SK-N-SH (cell line): ENCODE measurements at places on chromosomes 3 and 15.
A peak's percentile ranks its signal among the peaks of the same experiment; 100 is the strongest.

DNA sequence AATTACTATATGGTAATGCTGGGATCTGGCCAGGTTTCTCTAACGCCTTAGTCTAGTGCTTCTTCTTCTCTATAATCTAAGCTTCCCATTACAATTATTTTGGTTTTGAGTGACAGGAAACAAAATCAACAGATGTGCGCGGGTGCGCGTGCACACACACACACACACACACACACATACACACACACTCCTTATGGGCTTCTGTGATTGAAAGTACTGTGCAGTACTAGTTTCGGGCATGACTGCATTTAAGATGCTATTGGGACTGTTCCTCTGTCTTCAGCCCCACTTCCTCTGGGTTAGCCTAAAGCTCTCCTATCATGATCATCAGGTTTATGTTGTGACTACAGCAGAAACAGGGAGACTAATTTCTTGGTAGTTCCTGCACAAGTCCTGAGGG, 32.2 kb downstream of the EPHB1 start:
- H3K4me1 ChIP-seq: no peaks in the 10 kb centered on the region
- H3K4me3 ChIP-seq: no peak overlapping the region
- no peaks in the 10 kb centered on the region for H3K27me3 ChIP-seq
- H3K36me3 ChIP-seq: no peaks in the 10 kb centered on the region
- DNase-seq: no peak

DNA sequence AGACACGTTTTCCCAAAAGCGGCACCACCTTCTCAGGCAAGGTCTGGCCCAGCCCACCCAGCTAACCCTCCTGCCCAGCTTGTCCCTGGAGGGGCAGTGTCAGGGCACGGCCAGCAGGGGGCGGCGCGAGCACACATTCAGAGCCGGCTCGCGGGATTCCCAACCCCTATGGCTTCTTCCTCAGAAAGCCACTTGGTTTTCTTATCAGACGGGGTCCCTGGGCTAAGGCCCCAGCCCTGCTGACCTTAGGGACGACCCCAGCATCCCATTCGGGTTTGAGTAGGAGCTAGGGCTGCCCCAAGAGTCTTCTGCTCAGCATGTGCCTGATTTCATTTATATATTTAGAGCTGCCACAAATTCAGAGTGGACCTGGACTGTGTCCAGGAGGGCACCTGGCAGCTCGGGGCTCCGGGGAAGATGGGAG, 14.5 kb downstream of the RLBP1 start:
- no peaks in the 10 kb centered on the region; the same call in 1 of the 2 replicates for H3K4me1 ChIP-seq
- H3K27me3 ChIP-seq: no peaks in the 10 kb centered on the region
- peak overlapping the region; percentile 36; the same call in 1 of the 2 replicates for H3K4me3 ChIP-seq
- peak; percentile 93 for DNase-seq
- no peaks in the 10 kb centered on the region for H3K36me3 ChIP-seq
- no peak overlapping the region for H3K27ac ChIP-seq

- no peaks in the 10 kb centered on the region for H3K36me3 ChIP-seq
- H3K4me3 ChIP-seq: no peak overlapping the region
- H3K27ac ChIP-seq: no peak overlapping the region
- H3K4me1 ChIP-seq: no peaks in the 10 kb centered on the region
These were observed 54.7 kb downstream of the GJD2 start for GRCh38 chr15:34699968-34700640.

- H3K4me1 ChIP-seq: no peaks in the 10 kb centered on the region
- no peaks in the 10 kb centered on the region for H3K27me3 ChIP-seq
- no peak for DNase-seq
These were observed 782.2 kb downstream of the VGLL3 start for GRCh38 chr3:86208772-86209171.

DNA sequence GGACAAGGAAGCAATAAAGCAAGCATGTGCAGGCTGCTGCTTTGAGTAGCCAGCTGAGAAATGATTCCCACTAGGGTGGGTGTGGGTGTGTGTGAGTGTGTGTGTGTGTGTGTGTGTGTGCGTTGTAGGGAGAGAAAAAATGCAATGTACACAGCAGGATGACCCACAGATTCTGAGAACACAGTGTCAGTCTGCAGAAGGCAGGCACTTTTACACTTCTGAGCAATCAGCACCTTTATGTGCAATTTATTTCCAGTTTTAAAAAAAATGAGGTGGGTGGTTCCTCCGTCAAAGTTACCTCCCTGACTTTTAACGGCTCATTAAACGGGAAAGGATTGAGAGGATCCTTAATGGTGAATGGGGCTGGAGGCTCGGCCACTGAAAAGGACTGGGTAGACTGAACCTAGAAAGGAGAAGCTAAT, 38.5 kb upstream of the LIPC start:
- H3K27me3 ChIP-seq: peaks cover 14% of the 10 kb centered on the region; the same call in 1 of the 2 replicates
- H3K4me3 ChIP-seq: no peak overlapping the region
- DNase-seq: no peak
- peaks cover 9% of the 10 kb centered on the region; the same call in 1 of the 2 replicates for H3K4me1 ChIP-seq

DNA sequence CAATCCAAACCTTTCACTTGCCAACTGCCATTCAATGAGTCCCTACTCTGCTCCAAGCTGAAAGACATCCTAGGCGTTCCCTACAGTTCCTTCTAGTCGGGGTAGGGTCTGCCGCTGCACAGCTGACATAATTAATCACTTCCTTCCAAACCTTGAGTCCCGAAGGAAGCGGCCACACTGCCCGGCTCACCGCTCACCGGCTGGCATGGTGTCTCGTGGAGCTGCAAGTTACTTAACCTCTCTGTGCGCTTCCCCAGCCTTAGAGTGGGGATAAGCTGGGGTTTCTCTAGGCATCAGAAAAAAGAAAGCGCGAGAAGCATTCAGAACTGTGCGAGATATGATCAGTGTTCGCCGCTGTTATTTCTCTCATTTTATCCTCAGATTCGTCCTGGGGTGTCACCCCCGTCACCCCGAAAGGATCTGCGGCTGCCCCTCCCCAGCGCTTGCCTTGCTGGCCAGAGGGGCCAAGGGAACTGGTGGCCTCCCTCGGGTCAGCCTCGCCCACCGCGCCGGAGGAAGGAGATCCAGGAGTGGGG, 748 bp downstream of the MRPS25 start:
- peak; percentile 66 for DNase-seq
- peak overlapping the region; percentile 60; the same call in 1 of the 2 replicates for H3K27ac ChIP-seq
- H3K27me3 ChIP-seq: no peaks in the 10 kb centered on the region
- H3K4me1 ChIP-seq: peaks cover 14% of the 10 kb centered on the region
- H3K4me3 ChIP-seq: peak overlapping the region; percentile 95

- H3K27ac ChIP-seq: peak overlapping the region; percentile 66
- DNase-seq: no peak
- no peak overlapping the region for H3K4me3 ChIP-seq
- H3K27me3 ChIP-seq: no peaks in the 10 kb centered on the region
- H3K4me1 ChIP-seq: no peaks in the 10 kb centered on the region
These were observed 34.2 kb upstream of the GALNT15 start for GRCh38 chr3:16140116-16140893.

DNA sequence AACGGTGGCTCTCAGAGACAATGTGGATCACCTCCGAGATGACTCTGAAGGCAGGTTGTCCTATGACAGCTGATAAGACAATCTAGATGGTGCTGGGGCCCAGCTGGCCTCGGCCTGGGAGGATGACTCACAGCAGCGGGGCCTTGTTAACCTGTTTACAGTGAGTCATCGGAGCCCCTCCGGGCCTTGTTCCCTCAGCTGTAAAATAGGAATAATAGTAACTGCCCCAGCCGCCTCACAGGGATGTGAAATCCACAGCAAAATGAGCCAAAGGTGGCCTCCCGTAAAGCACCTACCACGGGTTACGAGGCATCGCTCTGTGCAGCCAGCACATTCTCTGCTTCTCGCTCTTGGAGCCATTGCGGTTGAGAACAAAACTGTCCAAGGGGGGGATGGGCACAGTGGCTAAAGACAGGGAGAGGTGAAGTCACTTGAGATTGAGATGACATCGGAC, 88.6 kb upstream of the RASGRF1 start:
- no peaks in the 10 kb centered on the region for H3K36me3 ChIP-seq
- H3K4me1 ChIP-seq: no peaks in the 10 kb centered on the region
- H3K27ac ChIP-seq: no peak overlapping the region
- DNase-seq: no peak
- H3K27me3 ChIP-seq: no peaks in the 10 kb centered on the region
- H3K4me3 ChIP-seq: no peak overlapping the region

- DNase-seq: no peak
- H3K27ac ChIP-seq: no peak overlapping the region
- H3K4me3 ChIP-seq: no peak overlapping the region
- H3K36me3 ChIP-seq: no peaks in the 10 kb centered on the region
- no peaks in the 10 kb centered on the region for H3K27me3 ChIP-seq
These were observed 20.9 kb downstream of the HDAC11 start for GRCh38 chr3:13501056-13501455.

DNA sequence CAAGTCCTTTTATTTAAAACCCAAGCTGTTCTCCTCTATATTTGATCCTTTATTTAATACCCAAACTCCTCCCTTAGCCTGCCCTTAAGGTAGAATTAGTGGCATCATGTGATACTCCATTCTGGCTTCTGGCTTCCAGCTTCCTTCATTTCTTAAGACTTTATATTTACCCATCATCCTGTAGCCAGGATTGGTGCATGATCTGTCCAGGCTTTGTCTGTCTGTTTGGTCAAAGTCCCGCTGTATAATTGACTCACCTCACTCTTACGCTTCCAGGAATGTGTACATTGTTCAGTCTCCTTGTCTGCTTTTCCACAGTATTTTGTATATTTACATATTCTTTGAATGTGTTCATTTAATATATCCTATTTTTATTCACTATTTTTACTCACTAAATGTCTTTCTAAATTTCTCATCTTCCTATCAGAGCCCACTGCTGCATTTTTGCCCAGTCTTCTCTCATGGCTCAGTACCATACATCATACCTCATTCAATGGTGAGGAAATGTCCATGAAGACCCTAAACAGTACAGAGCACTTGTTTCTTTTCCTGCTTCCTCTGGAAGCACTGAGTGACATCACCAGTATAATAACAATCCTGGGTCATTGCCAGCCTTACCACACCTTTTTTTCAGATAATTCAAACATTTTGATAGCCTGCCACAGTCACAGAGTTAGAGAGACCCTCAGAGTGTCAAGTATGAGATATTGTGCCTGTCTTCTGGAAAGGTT, 31.5 kb downstream of the TMEM108 start:
- H3K27ac ChIP-seq: no peak overlapping the region
- no peaks in the 10 kb centered on the region for H3K27me3 ChIP-seq
- no peak for DNase-seq
- H3K4me3 ChIP-seq: no peak overlapping the region
- H3K36me3 ChIP-seq: no peaks in the 10 kb centered on the region
- no peaks in the 10 kb centered on the region for H3K4me1 ChIP-seq

DNA sequence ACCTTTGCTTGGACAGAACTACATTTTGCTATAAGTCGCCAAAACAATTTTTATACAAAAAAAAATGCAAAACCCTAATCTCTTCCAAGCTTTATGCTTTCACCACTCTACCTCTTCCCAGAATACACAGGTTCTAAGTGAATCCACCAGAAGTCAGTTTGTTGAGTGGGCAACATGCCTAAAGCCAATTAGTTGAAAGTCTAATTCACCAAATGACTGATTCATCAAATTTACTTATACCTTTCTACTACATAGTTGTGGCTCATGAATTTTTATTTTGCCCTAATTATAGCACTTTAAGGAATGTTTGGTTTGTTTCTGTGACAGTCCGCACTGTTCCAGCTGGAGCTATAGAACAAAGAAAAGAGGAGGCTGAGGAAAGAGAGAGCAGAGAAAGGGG, 265.9 kb upstream of the TGFBR2 start:
- no peaks in the 10 kb centered on the region for H3K27me3 ChIP-seq
- no peak overlapping the region for H3K4me3 ChIP-seq
- no peaks in the 10 kb centered on the region for H3K36me3 ChIP-seq
- no peak overlapping the region for H3K27ac ChIP-seq
- no peaks in the 10 kb centered on the region; the same call in none of the 2 replicates for H3K4me1 ChIP-seq

GRCh38 chr3:110598847-110599490, 472.6 kb upstream of the NECTIN3 start:
- DNase-seq: no peak
- H3K4me3 ChIP-seq: no peak overlapping the region
- H3K27ac ChIP-seq: no peak overlapping the region
- no peaks in the 10 kb centered on the region for H3K36me3 ChIP-seq

DNA sequence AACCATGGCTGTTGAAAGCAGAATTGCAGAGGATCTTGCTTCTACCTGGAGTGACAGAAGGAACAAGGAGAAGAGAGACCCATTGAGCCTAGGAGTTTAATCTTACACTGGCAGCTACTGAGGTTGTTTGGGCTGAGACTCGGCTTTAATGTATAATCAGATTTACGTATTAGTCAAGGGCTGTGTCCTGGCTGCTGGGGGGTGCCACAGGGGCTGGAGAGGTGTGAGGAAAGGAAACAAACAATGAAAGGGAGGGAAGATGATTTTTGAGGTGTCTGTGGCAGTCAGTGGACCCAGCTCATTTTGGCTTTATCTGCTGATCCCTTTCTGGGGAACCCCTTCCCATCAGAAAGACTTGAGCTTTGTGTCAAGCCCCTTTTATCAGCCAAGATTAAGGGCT, 95.7 kb downstream of the PRICKLE2 start:
- H3K4me1 ChIP-seq: peaks cover 15% of the 10 kb centered on the region; the same call in 1 of the 2 replicates
- H3K4me3 ChIP-seq: no peak overlapping the region
- DNase-seq: no peak
- no peak overlapping the region for H3K27ac ChIP-seq
- H3K27me3 ChIP-seq: no peaks in the 10 kb centered on the region
- no peaks in the 10 kb centered on the region for H3K36me3 ChIP-seq

GRCh38 chr3:155282385-155283091, 10.9 kb downstream of the STRIT1 start:
- no peak overlapping the region for H3K27ac ChIP-seq
- no peaks in the 10 kb centered on the region for H3K36me3 ChIP-seq
- no peaks in the 10 kb centered on the region for H3K27me3 ChIP-seq

GRCh38 chr3:4533489-4534443, 40.6 kb downstream of the ITPR1 start:
- no peak overlapping the region for H3K4me3 ChIP-seq
- no peak for DNase-seq
- no peaks in the 10 kb centered on the region for H3K36me3 ChIP-seq
- H3K27ac ChIP-seq: peak overlapping the region; percentile 71; the same call in 1 of the 2 replicates
